Cortex of kidney (tissue), 1 donor: ENCODE measurements at places on chromosomes 3 and 15.

DNA sequence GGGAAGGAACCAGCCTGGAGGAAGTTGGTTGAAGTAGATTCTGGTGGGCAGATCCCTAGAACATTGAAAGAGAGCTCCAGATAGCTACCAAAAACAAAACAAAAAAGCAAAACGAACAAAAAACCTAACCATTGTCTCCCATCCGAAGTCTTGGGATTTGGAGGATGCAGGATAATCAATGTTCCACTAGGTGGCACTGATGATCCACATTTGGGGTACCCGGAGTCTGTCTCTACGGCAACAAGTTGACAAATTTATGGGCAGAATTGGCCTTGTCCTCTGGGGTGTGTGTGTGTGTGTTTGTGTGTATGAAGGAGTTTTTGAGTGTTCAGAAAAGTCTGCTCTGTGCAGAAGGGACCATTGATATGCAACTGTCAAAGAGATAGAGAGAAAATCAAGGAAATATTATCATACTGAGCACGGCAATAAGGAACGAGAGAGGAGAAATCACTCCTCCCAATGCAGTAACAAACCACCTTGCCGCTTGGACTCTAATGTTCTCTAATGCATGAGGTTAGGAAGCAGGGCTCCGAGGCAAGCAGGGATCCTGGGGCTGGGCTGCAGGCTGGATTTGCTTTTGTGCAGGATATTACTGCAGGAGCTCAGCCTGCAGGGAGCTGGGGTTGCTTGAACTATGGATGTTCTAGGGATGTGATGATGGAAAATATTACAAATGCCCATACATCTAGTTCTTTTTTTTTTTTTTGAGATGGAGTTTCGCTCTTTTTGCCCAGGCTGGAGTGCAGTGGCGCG lies 59.8 kb upstream of the KLHL25 start:
- no peak for DNase-seq

- DNase-seq, result no peak
Measured at GRCh38 chr3:170448584-170448983, 29.9 kb downstream of the CLDN11 start.

- DNase-seq, result no peak
Measured at GRCh38 chr3:183392186-183393034, 36.0 kb downstream of the MCF2L2 start.

DNA sequence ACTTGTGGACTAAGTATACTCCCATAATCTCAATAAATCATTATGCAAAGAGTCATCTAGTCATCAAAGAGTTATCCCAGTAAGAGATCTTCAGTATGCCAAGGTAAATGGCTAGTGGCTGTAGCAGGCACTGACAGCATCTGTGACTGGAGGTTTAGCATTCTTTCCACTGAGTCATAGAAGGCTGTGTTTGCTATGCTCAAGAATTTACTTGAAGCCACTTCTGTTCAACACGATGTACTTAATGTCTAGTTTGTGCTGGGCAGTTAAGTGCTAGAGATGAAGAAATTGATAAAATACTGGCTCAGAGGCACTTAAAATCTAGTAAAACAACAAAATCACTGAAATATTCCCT lies 13.0 kb downstream of the ZBED2 start:
- DNase-seq, result no peak

GRCh38 chr3:160413613-160414248 lies 14.3 kb downstream of the SMC4 start:
- DNase-seq, result no peak

- DNase-seq, result no peak
Measured at GRCh38 chr3:146747051-146747450, 141.9 kb upstream of the PLSCR5 start.

- no peak for DNase-seq
Measured at GRCh38 chr3:144957398-144958101, 985.9 kb downstream of the DIPK2A start.

GRCh38 chr3:134331811-134332199 lies 42.4 kb downstream of the AMOTL2 start:
- no peak for DNase-seq

DNA sequence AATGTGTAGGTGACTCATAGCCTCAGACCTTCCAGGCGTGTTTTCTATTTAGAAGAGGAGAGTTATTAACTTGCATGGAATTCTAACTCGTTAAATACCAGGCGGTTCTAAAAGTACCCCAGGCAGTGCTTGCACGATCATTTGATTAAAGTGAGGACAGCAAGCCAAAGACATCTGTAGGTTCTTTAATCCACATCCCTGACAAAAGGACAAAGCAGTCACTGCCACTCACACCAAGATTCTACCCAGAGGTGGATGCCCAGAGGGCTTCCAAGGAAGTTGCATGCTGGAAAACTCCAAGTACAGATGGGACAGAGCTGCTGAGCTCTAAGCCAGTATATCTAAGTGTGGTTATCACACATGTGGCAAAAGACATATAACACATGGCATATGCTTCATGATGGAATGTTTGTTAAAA lies 372.1 kb downstream of the ROBO2 start:
- DNase-seq, result no peak

DNA sequence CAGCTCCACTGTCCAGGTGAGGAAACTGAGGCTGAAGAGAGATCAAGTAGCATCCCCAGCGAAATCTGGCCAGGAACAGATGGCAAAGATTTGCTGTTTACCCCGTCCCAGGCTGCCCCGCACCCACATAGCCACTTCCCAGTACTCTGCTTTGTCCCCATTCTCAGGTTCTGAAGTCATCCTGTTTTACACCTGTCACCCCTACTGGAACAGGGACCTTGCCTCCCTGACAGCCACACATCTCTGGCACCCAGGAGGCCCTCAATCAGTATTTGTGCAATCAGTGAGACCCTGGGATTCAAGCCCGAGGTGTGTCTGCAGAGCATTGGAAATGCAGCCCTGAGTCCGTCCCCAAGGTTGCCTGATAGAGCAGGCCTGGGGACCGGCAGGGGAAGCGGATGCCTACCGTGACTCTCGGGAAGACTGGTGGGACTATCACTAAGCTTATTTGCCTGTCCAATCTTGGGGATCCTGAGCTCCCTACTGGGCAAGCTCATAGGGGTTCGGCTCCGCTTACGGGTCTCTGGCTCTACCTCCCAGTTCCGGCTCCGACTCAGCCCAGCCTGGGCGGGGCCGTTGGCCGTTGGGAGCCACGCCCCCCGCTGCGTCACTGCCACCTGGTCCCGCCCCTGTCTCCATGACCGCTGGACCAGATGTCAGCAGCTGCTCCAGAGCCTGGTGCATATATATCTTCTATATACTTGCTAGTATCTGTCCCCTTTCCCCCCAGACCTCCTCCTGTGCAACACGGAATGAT lies 17.5 kb upstream of the FANCD2 start:
- no peak for DNase-seq

GRCh38 chr15:50431204-50431603 lies 7.0 kb downstream of the USP8 start:
- no peak for DNase-seq

- no peak for DNase-seq
Measured at GRCh38 chr3:53196575-53197407, 35.8 kb downstream of the PRKCD start.

GRCh38 chr3:33149342-33149741 lies 35.5 kb downstream of the CRTAP start:
- DNase-seq, result no peak

- no peak for DNase-seq
Measured at GRCh38 chr15:59933607-59934006, 70.5 kb upstream of the FOXB1 start.

- no peak for DNase-seq
Measured at GRCh38 chr3:129345971-129346370, 67.3 kb downstream of the HMCES start.

DNA sequence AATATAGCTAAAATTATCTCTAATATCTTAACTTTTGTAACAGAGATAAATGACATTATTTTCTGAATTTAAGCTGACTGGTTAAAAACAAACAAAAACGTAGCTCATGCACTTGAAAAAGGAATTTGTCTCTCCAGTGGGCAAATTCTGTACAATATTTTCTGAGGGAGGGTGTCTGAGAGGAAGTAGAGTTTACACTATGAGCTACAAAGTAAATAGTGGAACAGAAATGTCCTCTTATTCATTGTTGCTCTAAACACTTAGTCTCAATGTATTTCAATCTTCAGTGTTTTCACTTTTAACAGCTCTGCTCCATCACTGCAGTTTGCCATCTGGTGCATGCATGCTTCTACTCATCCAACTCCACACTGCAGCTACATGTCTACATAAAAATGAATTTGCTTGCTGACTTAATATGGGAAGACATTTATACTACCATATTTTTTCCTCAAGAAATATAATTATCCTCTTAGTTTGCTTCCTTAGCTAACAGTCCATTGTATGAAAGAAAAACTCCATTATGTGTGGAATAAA lies 817.4 kb upstream of the LMCD1 start:
- DNase-seq, result no peak

GRCh38 chr3:14595561-14595960 lies 55.4 kb upstream of the GRIP2 start:
- no peak for DNase-seq

- DNase-seq, result no peak
Measured at GRCh38 chr15:39363761-39364586, 216.9 kb upstream of the THBS1 start.
